ENCODE measurements at places on chromosomes 5 and 9. TPM values are rescaled to one million over a fixed set of nuclear protein-coding genes. Genes with fewer than 3 reads are reported as not detected.

- no peak for DNase-seq
These were observed 166.4 kb downstream of the PIK3R1 start for GRCh38 chr5:68381909-68382308.

GARIN3 gene
- total RNA-seq = 0.18 TPM

- DNase-seq = no peak
These were observed 23.0 kb upstream of the PPP1R26 start for GRCh38 chr9:135456436-135457104.

RIC1 gene
- total RNA-seq = 11.2 TPM

- DNase-seq = no peak
These were observed 72.2 kb downstream of the ADAMTS2 start for GRCh38 chr5:179273073-179273435.

GRCh38 chr9:107732781-107733522 is 243.4 kb upstream of the KLF4 start:
- no peak for DNase-seq

- DNase-seq = no peak
These were observed 7.1 kb downstream of the BRD9 start for GRCh38 chr5:885529-885928.

TMOD1 gene
- 0.96 TPM for total RNA-seq

DNA sequence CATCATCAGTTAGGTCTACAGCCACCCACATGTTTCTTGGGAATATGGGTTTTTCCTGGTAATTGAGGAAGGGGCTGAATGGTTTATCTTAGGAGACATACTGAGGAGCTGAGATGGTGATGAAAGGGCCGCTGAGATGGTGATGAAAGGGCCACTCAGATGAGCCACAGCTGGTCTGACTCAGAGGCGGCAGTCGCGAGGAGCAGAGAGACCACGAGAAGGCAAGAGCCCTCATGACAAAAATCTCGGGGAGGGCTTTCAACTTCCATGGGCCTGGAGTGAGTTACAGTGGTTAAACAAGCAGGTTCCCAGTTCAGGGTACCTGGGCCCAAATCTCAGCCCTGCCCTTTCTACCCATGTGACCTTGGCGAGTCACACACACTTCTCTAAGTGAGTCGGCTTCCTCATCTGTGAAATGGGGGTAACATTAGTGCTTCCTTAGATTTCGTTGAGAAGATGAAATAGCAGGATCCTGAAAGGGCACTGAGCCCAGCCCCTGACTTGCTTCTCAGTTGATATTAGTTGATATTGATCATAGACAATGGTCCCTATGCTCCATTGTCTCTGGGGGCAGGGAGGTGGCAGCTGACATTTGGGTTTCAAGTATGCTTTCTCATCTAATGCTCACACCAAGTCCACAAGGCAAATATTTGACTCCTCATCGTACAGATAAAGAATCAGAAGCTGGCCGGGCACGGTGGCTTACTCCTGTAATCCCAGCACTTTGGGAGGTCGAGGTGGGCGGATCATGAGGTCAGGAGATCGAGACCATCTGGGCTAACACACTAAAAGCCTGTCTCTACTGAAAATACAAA is 169.5 kb downstream of the RGS3 start:
- no peak for DNase-seq

TNC gene
- total RNA-seq = 0.29 TPM

- DNase-seq = no peak
These were observed 1.2 kb upstream of the NPR3 start for GRCh38 chr5:32709750-32710549.

ADAMTS16 gene
- not detected for total RNA-seq

DNA sequence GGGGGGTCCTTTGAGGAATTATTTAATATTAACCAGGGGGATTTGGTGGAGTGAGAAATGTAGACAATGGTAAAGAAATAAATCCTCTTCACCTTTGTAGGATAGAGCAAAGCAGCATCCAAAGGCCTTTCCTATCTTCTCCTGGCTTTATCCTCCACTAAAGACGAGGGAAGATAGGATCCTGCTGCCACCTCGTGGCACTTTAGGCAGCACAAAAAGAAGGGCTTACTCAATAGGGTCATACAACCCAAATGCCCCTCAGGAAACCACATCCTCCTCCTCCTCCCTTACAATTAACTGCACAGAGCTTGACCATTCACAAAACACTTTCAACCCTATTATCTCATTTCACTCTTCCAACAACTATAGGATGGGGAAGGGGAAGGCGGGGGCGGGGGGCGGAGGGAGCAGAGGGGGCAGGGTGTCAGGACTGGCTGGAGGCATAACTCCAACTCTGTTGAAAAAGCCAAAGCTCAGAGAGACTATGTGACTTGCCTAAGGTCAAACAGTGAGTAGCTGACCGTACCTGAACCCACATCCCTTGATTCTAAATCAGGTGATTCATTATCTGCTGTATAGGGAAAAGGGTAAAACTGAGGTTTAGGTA is 45.4 kb upstream of the MYOT start:
- no peak for DNase-seq

- no peak for DNase-seq
These were observed 138.1 kb downstream of the TMEM167A start for GRCh38 chr5:82938901-82939725.

DNA sequence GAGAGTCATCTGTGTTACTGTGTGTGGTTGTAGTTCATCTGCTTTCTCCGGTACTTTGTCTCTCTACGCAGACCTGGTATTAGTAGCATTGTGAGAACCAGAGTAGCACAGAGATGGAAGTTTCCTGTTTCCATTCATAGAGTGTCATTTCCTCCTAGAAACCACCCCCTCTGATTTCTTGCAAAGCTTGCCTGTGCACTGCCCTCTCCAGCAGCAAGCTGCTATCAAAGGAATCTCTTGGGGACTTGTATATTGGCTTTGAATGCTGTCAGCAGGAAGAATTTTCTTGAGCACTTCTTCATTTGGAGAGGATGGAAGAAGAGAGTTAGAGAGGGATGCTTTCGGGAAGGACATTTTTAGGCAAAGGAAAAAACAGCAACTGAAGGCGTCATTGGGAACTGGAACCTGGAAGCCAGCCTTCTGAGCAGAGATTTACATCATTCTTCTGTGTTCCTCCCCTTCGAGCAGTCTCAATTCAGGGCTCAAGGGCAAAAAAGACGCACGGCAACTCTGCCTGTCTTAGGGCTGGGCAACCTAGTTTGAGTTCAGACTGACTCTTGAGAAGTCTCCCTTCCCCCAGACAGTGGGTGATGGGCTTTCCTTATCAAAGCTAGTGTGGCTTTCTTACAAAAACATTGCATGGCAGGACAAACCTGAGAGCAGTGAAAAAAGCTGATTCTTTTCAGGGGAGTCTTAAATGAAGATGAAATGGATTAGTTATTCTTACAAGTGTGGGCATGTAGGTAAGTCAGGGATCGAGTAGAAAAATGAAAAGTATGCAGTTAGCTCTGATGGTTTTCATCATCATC is 226.3 kb downstream of the AOPEP start:
- DNase-seq = no peak

DNA sequence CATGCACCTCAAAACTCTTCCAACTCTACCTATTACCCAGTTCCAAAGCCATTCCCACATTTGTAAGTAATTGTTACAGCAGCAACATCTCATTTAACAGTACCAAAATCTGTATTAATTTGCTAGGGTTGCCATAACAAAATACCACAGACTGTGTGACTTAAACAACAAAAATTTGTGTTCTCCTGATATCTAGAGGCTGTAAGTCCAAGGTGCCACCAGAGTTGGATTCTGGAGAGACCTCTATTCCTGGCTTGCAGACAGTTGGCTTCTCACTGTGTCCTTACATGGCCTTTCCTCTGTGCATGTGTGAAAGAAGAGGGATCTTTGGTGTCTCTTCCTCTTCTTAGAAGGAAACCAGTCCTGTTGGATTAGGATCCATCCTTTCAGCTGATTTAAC is 203.8 kb upstream of the PIK3R1 start:
- DNase-seq = no peak

DNA sequence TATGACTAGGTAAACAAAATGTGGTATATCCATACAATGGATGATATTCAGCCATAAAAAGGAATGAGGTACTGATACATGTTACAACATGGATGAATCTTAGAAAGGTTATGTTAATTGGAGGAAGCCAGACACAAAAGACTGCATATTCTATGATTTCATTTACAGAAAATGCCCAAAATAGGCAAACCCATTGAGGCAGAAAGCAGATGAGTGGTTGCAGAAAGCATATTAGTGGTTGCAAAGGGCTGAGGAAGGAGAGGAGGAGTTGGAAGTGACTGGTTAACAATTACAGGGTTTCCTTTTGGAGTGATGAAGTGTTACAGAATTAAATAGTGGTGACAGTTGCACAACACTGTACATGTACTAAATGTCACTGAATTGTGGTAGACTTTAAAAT is 17.7 kb downstream of the PLGRKT start:
- DNase-seq = no peak

PDGFRB gene
- total RNA-seq = 0.37 TPM

TRIP13 gene
- total RNA-seq = 18.5 TPM

EDIL3 gene
- total RNA-seq = not detected

DNA sequence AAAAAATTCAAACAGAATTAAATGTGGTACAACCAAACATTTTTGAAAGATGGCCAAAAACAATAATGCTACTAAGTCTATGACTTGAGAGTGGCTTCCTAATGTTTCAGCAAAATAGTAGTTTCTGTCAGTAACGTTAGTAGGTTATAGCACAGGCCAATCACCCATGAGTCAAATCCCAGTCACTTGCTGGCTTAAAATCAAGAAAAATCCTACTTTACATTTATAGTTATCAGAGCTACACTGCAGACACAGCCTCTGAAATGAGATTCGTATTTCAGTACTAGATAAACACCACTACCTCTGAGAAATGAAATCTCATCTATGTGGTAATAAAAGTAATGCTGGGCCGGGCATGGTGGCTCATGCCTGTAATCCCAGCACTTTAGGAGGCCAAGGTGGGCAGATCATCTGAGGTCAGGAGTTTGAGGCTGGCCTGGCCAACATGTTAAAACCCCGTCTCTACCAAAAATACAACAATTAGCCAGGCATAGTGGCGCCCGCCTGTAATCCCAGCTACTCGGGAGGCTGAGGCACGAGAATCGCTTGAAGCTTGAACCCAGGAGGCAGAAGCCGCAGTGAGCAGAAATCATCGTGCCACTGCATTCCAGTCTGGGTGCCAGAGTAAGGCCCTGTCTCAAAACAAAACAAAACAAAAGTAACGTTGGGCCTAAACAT is 6.1 kb downstream of the ZDHHC21 start:
- no peak for DNase-seq

DNA sequence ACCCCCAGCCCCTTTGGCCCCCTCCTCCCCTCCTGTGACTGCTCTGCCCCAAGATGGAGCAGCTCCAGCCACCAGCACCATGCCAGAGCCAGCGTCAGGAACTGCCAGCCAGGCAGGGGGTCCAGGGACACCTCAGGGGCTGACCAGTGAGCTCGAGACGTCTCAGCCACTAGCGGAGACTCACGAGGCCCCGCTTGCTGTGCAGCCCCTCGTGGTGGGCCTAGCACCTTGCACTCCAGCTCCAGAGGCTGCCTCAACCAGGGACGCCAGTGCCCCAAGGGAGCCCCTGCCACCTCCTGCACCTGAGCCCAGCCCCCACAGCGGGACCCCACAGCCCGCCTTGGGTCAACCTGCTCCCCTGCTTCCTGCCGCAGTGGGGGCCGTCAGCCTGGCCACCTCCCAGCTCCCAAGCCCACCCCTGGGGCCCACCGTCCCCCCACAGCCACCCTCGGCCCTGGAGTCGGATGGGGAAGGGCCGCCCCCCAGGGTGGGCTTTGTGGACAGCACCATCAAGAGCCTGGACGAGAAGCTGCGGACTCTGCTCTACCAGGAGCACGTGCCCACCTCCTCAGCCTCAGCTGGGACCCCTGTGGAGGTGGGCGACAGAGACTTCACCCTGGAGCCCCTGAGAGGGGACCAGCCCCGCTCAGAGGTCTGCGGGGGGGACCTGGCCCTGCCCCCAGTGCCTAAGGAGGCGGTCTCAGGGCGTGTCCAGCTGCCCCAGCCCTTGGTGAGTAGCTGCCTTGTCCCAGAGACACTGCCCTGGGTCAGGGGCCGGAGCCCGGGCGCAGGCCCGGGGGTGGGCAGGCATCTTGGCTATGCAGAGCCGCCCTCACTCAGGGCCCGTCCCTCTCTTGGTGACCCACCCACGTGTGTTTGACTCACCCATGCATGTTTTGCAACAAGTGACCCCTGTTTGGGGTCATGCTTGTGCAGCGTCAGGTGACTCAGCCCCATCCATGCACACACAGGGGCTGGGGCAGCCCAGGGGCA is 105.2 kb downstream of the WNK2 start:
- no peak for DNase-seq

ANKRD34B gene
- total RNA-seq = not detected

KCNV2 gene
- not detected for total RNA-seq

DIRAS2 gene
- 0.05 TPM for total RNA-seq

- no peak for DNase-seq
These were observed 163.7 kb downstream of the COL23A1 start for GRCh38 chr5:178426326-178427130.

DNA sequence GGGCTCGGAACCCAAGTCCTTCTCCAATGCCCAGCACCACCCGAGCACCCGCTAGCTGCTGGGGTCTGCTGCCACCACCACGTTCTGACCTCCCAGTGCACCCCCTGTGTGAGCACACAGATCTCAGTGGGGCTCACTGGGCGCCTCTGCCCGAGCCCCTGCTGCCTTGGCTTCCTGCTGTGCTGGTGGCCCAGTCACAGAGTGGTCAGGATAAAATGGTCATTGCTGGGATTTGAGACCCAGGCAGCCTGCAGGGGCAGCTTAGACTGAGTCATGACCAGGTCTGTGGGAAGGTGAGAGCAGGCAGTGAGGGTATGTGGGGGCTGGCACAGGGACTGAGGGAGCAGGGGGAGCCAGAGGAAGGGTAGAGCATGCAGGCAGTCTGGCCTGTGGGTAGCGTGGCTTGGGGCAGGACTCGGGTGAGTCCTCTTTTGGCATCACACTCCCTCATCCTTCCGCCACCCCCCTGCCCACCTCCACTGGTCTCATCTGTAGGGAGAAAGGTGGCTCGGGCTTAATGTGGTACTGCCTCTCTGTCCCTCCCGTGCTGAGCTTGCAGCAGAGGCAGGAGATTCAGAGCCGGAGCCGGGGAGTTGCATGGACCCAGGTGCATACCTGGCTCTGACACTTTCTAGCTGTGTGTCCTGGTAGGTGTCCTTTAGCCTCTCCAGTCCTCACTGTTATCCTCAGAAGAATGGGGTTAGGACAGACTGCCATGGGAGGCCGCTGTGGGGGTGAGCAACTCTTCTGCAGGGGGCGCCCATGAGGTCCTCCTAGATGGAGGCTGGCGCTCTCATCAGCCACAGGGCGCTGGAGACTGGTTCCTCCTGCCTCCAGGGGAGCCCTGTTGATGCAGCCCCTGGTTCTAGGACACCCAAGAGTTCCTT is 32.1 kb downstream of the USP20 start:
- DNase-seq = no peak

SLC6A7 gene
- total RNA-seq = not detected

DNA sequence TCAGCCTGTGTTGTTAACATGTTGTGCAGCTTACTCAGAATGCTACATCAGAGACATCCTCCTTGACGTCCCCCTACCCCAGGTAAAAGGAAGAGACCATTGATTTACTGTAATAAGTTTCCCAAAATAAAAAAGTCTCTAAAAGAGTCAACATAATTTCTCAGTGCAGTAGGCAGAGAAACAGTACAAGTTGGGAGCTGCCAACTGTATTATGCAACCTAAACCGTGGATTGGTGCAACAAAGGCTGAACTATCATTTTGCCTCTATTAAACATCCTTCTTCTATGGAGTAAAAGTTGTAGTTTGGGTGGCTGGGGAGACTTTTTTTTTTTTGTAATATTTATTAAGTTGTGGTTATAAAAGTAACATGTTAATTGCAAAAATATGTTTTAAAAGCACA is 208.0 kb downstream of the NR3C1 start:
- no peak for DNase-seq

SLC36A2 gene
- total RNA-seq = not detected

FOXD4L3 gene
- not detected for total RNA-seq

GRCh38 chr5:140114341-140115185 is 654 bp downstream of the PURA start:
- DNase-seq = peak; percentile 12
